ENCODE measurements at places on chromosomes 3 and 15.

- DNase-seq = no peak
Observed at GRCh38 chr3:90055666-90056065, 948.2 kb downstream of the EPHA3 start.

DNA sequence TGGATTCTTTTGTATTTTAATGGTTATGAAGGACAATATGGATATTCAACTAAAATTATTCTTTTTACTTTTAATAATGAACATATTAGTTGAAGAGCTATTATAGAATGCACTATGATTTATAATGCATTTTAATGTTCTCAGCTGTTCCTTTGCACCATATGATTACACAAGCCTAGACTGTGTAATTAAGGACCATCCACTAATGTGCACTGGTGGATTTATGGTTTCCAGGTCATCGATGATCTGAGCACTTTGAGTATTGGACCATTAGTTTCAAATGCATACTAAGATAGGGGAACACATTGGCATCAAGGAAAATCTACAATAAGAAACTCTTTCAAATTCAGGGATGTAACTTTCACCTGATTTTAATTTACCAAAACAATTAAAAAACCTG is 16.8 kb downstream of the LRRN1 start:
- no peak for DNase-seq

- no peak for DNase-seq
Observed at GRCh38 chr3:195548501-195548900, 5.4 kb upstream of the PPP1R2 start.

- no peak for DNase-seq
Observed at GRCh38 chr15:36239509-36239908, 339.9 kb upstream of the CDIN1 start.

DNA sequence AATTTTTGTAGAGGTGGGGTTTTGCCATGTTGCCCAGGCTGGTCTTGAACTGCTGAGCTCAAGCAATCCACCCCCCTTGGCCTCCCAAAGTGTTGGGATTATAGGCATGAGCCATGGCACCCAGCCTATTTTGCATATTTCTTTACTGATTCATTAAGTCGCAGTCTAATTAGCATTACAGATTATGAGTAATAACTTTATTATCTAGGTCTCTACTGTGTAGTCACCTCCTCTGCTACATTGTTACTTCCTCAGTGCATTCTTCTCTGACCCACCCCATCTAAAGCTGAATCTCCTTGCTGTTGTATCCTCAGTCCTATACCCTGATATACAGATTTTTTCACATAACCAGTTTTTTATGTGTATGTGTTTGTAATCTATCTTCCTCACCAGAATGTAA is 61.7 kb downstream of the TFDP2 start:
- no peak for DNase-seq

DNA sequence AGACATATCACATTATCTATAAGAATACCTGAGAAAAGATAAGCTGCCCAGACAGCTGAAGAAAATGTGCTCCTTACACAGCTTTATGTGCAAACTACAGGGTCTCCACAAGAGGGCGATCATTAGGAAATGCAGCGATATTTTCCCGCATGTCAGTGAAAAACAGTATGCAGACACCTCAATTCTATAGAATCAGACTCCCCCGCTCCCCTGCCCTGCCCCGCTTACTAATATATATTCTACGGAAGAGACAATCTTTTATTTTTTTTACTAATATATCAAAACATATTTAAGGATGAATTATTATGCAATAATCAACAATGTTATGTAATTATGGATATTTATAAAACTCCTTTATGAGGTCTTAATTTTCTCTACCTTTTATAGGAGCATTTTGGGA is 681.3 kb downstream of the ROBO1 start:
- no peak for DNase-seq

DNA sequence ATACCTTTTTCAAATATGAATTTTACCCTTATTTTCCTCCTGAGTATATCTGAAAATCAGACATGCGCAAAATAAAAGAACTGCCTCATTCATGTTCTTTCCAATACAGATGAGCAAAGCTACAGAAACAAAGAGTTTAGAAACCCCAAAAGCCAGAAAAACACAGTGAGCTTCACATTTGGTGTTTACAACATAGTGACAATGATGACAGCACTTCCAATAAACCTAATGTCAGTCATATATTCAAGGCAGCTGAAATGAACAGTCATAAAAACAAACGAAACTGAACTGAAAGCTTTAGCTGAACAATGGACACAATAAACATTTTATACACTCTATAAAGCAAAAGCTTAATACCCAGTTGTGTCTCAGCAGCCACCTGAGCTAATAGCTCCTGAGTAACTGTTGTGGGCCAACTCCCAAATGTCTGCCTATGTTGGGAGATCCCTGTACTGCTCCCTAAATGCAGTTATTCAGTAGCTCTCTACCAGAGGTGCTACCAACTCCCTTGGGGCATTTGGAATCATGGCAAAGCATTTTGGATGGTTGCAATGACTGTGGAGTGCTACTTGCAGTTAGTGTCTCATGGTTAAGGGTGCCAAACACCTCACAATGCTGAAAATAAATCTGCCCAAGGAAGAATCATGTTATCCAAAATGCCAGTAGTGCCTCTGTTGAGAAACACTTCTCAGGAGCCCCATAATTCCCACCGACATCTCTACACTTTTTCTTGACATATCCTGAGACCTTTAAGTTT is 131.5 kb downstream of the TGFBR2 start:
- DNase-seq = no peak

DNA sequence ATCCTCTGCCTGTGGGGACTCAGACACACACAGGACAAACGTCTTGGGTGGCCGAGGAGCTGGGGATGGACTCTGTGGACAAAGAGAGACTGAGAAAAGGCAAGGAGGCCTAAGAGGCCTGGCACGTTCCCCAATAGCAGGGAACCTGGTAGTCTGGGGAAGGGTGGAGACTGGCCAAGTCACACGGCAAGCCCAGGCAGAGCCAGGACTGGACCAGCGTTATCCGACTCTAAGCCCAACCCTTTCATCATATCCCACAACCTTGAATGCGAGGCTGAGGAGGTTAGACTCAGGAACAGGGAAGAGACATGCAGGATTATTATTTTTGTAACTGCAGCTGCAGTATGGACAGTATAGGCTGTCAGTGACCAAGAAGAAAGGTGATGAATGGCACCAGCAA is 53.4 kb downstream of the SLC6A11 start:
- no peak for DNase-seq

All from thoracic aorta (tissue), 2 donors.